ENCODE measurements at places on chromosomes 5 and 9.

- no peak for DNase-seq
Observed at GRCh38 chr5:98460536-98460935, 312.9 kb upstream of the RGMB start.

DNA sequence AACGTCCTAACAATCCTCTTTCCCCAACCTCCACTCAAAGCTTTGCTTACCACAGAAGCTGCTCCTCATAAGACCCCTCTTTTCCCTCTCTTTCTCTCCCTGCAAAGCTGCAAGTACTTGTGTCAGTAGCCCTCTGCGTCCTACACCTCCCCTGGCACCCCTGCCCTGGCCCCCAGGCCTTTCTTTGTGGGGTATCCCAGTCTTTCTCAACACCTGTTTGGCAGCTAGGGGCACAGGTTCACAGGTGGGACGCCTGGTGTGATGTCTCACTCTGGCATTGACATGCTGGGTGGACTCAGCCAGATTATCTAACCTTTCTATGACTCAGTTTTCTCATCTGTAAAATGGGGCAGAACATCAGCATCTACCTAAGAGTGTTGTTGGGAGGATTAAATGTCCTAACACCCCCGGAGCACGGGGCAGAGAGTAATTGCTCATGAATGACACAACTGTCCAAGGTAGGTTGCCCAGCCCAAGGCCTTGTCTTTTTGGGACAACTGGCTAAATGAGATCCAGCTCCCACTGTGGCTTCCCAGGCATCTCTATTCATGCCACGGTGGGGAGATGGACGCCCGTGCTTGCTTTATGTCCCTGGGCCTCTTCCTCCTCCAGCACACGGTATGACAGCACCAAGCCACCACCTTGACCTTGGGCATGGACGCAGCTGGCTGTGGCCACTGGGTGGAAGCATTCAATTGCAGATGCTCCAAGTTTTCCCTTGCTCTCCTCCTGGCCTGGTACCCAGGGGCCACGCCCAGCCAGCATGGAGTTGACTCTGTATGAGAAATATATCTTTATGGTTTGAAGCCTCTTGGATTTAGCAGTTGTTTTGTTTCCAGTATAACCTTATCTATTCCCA, 190.4 kb downstream of the RGS3 start:
- DNase-seq: no peak

DNA sequence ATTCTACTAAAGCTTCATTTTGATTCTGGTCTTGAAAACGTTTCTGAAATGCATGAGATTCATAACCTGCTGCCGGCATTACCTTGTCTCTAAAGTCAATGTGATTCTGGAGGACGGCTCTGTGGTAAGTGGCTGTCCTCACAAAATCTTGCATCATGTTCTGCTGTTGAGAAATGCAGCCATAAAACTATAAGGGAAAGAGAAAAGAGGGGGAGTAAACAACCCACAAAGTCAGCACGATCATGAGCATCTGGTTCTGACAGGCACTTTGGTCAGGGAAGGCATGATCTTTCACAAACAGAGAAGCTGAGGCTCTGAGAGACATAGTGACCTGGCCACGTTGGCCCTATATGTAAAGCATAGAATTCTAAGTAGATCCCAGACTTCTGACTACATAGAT, 168.9 kb upstream of the PUM3 start:
- DNase-seq: no peak

DNA sequence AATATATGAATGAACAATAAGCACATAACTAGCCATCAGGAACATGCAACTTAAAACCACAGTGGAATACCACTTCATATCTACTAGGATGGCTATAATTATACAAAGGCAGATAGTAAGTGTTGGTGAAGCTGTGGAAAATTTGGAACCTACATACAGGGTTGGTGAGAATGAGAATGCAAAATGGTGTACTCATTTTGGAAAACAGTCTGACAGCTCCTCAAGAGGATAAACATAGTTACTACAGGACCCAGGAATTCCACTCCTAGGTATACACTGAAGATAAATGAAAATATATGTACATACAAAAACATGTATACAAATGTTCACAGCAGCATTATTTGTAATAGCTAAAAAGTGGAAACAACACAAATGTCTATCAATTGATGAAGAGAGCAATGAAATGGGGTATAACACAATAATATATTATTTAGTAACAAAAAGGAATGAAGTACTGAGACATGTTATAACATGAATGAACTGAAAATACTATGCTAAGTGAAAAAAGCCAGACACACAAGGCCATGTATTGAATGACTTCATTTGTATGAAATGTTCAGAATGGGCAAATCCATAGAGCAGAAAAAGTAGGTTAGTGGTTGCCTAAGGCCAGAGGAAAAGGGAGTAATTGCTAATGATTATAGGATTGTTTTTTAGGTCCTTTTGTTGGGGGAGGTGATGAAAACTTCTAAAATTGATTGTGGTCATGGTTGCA, 31.2 kb upstream of the CDK5RAP2 start:
- no peak for DNase-seq

- DNase-seq: no peak
Observed at GRCh38 chr5:174563899-174564298, 160.5 kb upstream of the MSX2 start.

DNA sequence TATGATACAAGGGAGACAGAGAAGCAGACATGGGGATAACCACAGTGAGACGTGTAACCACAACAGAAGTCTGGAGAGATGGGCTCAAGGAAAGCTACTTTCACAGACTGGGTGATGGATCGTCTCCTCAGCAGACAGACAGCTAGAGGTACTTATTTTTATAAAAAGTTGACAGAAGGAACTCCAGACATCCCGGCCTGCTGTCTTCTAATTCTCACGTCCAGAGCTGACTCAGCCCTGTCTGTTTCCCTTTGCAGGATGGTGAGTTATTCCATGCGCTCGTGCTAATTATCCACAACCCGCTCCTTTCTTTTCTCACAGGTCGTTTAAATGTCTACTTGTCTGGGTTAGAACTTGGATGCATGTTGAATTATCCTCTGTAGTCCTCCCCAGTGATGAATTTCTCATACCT, 304.5 kb downstream of the CWC27 start:
- DNase-seq: no peak

DNA sequence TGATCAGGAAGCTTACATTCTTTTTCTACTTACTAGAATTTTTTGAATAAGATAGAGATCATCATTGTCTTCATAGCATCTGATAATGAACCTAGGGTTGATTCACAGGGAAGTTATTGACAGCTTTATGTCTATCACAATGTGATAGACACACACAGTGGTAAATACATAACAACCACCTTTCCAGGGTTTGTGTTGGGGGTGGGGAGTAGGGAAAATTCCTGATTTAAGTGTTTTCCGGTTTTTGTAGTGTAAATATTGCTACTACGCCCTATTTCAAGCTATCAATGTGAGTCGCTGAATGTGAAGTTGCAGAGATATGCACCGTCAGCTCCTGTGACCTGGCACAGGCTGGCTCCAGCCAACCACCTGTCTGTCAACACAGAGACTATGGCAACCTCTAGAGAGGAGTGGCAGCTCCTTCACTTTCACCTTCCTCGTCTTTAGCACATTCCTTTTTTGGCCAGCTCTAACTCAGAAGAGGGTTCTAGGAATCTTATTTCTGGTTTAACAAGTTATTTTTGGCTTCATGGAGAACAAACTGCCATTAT, 224.9 kb downstream of the MAT2B start:
- no peak for DNase-seq

DNA sequence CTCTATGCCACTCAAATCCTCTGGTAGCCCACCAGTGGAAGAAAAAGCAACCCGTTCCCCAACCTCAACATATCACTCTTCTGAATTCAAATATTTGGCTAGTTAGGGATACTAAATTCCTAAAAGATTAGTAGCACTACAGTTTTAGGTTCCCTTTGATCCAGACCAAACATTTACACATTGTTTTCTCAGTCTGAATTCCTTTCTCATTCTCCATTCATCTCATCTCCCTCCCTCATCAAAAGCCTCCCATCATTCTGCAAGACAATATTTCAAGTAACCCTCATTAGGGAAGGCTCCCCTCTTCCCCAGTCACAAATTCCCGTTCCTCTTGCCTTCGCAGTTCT, 26.3 kb downstream of the ADAM19 start:
- no peak for DNase-seq

Measured in C1 segment of cervical spinal cord (tissue), 14 donors.